ENCODE measurements at places on chromosomes 13 and 19. TPM values are rescaled to one million over a fixed set of nuclear protein-coding genes. Genes with fewer than 3 reads are reported as not detected.

Gene SLC6A16
- 0.51 TPM for total RNA-seq

Gene SIRT6
- total RNA-seq, result 13.1 TPM

Gene PSG6
- not detected for total RNA-seq

Gene FSTL3
- total RNA-seq, result 6.3 TPM

Gene IL4I1
- total RNA-seq, result 0.54 TPM

Gene RASIP1
- total RNA-seq, result 6.9 TPM

Gene FGF9
- total RNA-seq, result 1.6 TPM

Measured in psoas muscle (tissue), 8 donors.